CD4-positive, alpha-beta T cell (primary cell): ENCODE measurements at places on chromosomes 6 and 20.

- DNase-seq = no peak
Observed at GRCh38 chr20:47233333-47234188, 122.9 kb downstream of the ZMYND8 start.

- DNase-seq = no peak
Observed at GRCh38 chr6:87944541-87944954, 103.1 kb upstream of the SPACA1 start.

GRCh38 chr6:125640441-125641150, 108.8 kb upstream of the HEY2 start:
- no peak for DNase-seq

DNA sequence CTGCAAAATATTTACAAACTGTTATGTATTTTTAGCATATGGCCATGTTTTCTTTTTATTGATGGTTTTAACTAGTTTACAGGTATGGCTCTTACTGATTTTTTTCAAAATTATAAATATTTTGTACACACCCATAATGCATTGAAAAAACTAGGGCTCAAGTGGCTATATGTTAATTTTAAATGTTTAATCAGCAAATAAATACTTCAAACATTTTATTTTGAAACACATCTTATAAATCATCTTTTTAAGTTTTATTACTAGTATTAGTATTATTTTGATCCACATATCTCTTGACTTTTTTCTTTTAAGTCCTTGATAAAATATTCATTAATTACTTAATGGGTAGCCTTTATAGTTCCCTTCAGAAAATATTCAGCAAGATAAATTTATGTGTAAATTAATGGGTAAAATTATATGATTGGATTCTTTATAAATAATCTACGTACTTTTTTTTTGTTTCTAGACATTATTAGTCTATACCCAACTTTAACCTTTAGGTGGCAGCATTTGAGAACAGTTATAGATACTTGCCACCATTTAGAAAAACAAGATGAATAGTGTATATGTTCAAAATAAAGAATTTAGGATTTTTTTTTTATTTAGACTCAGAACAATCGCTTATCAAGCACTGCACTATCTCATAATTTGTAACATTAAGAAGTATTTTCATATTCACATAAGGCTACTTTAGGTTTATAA, 241.9 kb downstream of the ADGRB3 start:
- DNase-seq = no peak

- DNase-seq = no peak
Observed at GRCh38 chr6:134948691-134949090, 1.2 kb downstream of the ALDH8A1 start.
